ENCODE measurements at places on chromosomes 6 and 20.

GRCh38 chr20:8156235-8157079 is 24.4 kb downstream of the PLCB1 start:
- DNase-seq, result no peak

GRCh38 chr20:52760791-52761190 is 211.4 kb upstream of the TSHZ2 start:
- no peak for DNase-seq

DNA sequence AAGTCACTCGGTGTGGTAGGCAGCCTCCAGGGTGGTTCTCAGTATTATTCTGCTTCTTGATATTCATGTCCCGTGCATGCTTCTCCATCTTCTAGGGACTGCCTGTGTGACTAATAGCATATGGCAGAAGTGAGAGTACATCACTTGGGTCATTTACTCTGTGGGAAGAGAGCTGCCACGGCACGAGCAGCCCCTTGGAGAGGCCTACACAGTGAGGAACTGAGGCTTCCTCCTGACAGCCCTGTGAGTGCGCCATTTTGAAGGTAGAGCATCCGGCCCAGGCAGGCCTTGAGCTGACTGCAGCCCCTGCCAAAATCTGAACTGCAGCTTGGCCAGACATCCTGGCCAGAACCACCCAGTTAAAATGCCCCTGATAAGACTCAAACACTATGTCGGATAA is 17.3 kb upstream of the MCUR1 start:
- DNase-seq, result no peak

GRCh38 chr6:42689371-42689770 is 33.0 kb downstream of the PRPH2 start:
- DNase-seq, result no peak

- no peak for DNase-seq
These were observed 37.7 kb upstream of the NOL4L start for GRCh38 chr20:32622585-32623468.

DNA sequence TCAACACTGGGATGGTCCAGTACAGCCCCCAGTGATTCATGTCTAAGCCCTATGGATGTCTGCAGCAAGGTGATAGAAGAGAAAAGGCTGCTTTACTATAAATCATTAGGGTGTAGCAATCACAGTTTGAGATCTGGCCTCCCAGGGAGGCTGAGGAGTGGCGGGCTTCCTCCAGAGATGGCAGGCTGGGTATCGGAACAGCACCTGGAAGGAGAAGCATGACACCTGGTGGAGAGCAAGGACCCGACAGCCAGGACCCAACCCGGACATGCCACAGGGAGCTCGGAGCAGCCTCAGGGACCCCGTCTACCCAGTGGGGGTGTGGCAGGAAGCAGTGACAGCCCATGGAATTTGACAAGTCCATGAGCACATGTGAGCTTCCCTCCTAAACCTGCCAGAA is 114.8 kb upstream of the CD93 start:
- peak; percentile 54 for DNase-seq

DNA sequence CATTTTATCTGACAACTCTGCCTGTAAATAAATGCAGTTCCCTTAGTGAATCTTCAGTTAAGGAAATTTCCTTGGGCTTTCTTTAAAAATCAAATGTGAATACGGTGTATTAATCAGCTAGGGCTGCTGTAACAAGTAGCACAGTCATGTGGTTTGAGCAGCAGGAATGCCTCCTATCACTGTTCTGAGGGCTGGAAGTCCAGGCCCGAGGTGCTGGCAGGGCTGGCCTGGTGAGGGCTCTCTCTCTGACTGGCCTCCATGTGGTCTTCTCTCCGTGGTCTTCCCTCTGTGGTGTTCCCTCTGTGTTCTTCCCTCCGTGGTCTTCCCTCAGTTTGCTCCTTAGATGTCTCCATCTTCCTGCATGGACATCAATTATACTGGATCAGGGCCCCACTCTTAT is 124.1 kb downstream of the SMOC2 start:
- no peak for DNase-seq

Measured in Right ventricle myocardium superior (tissue), 1 donor.